ENCODE measurements at places on chromosomes 11 and 22.

GRCh38 chr22:45096256-45096907 is 67.3 kb upstream of the NUP50 start:
- peak; percentile 19 for DNase-seq

DNA sequence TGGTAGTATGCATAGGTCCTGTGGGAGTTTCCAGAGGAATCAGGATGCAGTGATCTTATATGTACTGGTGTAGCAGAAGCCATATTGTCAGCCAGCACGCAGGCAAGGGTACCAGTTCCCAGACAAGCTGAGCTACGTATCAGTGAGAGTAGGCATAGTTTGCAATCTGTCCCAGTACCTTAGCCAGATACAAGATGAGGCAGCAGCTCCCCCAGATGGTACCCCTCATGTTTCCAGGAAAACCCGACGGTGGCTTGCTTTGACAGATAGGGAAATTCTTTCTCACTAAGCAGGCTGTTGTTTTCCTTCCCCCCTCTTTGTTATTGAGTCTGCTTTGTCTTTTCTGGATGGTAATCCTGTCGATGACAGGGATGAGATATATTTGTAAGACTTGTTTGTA is 109.7 kb upstream of the RRM1 start:
- no peak for DNase-seq

GRCh38 chr22:17822087-17822486 is 47.8 kb upstream of the BID start:
- no peak for DNase-seq

- no peak for DNase-seq
Measured at GRCh38 chr11:127392575-127392974, 392.0 kb upstream of the KIRREL3 start.

DNA sequence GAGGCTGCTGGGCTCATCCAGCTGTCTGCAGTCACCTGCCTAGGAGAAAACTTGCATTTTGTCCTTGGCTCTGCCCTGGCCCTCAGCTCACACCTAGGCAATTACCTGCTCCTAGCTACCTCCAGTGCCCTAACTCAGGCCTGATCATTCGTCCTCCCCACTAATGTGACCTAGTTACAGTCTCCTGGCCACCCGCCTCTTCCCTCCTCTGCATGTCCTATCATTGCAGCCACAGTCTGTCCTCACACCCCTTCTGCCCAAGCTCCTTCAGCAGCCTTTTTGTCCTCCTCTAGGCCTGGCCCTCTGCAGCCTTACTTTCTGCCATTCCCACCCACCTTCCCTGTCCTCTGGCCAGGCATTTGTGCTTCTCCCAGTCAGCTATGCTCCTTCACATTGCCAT is 17.7 kb upstream of the CCDC134 start:
- DNase-seq = no peak

GRCh38 chr11:20038412-20038811 is 121.9 kb downstream of the DBX1 start:
- no peak for DNase-seq

DNA sequence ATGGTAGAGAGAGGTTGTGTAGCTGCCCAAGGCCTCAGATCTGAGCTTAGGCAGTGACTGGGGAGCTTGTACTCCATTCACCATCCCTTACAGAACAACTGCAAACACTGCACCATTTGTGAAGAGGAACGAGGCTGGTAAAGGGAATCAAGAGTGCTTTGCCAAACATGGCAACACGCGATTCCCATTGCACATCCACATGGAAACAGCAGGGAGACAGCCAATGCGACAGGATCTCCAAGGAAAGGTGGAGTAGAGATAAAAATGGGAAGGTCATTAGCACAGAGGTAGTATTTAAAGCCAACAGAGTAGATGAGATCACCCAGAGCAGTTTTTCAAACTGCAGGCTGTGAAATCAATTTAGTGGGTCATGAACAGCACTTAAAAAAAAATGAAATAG is 42.0 kb downstream of the TCF20 start:
- DNase-seq = no peak

DNA sequence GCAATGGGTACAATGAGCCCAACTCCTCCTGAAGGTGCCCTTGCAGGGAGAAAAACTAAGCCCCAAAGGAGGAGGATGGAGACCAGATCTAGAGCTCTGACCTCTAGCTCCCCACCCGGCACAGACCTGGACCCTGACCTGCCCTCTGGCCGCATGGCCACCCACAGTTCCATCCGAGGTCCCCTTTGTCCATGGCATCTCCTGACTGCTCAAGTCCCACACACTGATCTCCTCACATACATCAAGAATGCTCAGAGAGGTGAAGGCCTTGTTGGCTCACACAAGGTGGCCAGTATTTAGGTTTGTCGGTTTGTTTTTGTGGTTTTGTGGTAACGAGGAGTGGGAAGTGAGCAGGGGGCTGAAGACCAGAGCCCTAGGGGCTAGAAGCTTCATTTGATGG is 423.5 kb upstream of the B3GAT1 start:
- DNase-seq = no peak

- no peak for DNase-seq
Measured at GRCh38 chr11:41716862-41717261, 257.4 kb upstream of the LRRC4C start.

DNA sequence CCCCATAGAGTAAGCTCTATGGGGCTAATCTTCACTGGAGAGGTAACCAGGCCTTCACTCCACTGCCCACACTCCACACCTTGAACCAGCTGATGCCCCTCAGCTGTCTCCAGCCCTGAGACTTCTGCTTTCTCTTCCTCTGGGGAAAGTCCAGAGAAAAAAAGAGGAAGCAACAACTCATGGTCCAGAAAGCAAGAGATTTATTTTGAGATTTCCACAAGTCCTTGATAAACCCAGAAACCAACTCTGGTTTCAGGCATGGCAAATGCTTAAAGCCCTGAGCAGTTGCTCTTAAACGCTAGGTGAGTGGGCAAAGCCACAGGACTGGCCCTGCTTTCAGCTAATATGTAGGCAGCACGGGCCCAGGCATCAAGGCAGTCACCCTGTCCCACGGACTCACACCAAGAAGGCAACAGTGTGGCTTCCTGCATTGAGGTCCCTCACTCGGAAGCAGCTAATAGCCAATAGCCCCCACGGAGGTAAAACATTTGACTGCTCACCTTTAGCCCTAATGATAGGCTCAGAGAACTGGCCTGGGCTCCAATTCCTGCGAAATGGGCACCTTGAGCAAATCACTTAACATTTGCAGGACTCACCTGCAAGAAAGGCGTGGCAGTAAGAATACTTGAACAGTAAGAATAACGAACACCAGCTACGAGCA is 4.3 kb downstream of the CYB561A3 start:
- DNase-seq = no peak

GRCh38 chr11:102734650-102735049 is 9.9 kb upstream of the MMP8 start:
- DNase-seq = no peak

DNA sequence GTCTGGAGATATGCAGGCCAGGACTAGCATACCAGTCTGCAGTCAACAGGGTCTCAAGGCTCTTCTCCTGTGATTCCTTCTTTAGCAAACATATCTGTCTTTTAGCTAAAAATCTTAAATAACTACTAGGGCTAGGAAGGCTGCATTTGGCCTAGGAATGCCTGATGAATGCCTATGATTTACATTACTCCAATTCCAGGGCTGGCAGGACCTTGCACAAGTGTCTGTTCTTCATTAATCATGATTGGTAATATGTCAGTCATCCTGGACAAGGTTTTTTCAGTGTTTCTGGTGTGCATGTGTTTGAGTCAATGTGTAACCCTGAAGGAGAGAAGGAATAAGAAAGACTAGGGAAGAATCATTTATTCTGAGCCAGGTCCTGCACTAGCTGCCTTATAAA is 280.5 kb upstream of the NARS2 start:
- no peak for DNase-seq

DNA sequence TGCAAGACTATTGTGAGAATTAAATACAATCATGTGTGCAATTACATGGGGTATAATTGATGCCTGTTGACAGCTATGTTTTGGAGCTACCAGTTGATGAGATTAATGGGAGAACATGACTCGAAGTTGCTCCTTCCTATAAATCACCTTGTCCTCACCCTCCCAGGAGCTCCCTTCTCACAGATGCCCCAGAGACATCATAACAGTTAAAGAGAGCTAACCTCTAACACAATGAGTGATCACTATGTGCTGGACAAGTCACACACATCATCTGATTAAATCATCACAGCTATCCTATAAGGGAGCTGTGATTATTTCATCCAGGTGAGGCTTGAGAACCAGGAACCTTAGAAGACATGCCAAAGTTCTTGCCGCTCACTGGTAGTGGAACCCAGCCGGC is 394.2 kb downstream of the NTM start:
- DNase-seq = no peak

- DNase-seq = no peak
Measured at GRCh38 chr11:88352139-88352538, 14.6 kb upstream of the CTSC start.

All from stimulated activated CD4-positive, alpha-beta T cell treated with anti-CD3 and anti-CD28 coated beads, Interleukin-1b, Interleukin-23, amount 100 ng/mL, for 1 hour (primary cell).